A549 (cell line): ENCODE measurements at places on chromosomes 1 and 21.

- DNase-seq = no peak
Measured at GRCh38 chr1:33683913-33684312, 180.0 kb upstream of the HMGB4 start.

GRCh38 chr1:62196086-62196690, 1.5 kb downstream of the L1TD1 start:
- no peak for DNase-seq

DNA sequence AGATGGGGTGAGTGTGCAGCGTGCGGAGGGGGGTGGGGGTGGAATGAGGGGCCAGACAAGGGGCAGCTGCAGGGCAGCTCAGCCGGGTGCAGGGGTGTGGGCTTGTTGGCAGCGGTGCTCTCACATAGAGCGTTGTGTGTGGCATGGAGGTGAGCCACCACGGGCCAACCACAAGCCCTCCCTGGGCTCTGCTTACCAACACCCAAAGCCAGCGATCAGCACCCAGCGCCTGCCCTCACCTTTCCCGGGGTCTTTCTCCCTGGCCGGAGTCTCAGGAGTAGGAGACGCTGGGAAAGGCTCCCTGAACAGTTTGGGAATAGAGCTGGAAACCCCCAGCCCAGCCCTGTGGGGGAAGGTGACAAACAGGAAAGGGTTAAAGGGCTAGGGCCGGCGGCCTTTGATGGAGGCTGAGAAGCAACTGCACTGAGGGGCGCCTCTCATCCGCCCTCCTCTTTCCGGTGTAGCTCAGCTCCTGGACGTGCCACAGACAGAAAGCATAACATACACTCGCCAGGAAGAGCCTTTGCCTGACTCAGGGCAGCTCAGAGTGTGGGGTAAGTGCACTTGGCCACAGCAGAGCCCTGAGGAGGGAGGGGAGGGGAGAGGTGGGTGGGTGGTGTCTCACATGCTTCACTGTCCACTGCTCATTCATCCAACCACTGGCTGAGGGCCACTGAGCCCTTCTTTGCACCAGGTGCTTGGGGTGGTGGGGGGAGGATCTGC, 577 bp downstream of the IKBKE start:
- peak; percentile 58 for DNase-seq

GRCh38 chr1:113905435-113905861, 322 bp downstream of the DCLRE1B start:
- DNase-seq = no peak

DNA sequence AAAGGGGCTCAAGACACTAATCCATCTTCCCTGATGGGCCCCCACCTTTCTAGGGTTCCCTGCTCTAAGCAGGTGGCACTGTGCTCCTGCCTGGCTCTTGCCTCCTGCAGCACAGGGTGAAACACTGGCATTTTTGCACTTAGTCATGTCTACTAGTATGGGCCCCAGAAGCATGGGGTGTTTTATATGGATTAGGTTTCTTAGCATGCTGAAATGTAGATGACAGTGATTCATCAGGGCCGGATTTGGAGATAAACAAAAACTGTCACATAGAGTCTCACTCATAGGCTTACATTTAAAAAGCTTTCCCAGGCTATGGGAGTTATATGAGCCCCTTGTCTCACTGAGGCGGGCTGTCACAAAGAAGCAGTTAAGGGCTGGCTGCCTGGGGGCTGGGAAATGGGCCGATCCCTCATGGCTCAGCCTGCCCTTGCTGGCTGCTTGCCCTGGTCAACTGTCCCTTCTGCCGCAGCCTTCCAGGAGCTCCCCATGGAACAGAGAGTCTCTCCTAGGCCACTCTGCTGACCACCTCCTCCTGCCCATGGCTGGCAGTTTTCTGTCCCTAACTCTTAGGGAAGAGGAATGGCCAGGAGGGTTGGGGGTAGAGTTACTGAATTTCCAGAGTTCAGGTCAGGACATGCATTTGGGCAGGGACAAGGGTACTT, 6.5 kb downstream of the GALNT2 start:
- no peak for DNase-seq
